Breast epithelium (tissue), 4 donors: ENCODE measurements at places on chromosomes 13 and 19. TPM values are rescaled to one million over a fixed set of nuclear protein-coding genes. Genes with fewer than 3 reads are reported as not detected.

APLP1 gene
- total RNA-seq = 2.6 TPM

CRLF1 gene
- 68.6 TPM for total RNA-seq

- DNase-seq = no peak
Observed at GRCh38 chr19:6534451-6535093, 3.7 kb downstream of the TNFSF9 start.

DNA sequence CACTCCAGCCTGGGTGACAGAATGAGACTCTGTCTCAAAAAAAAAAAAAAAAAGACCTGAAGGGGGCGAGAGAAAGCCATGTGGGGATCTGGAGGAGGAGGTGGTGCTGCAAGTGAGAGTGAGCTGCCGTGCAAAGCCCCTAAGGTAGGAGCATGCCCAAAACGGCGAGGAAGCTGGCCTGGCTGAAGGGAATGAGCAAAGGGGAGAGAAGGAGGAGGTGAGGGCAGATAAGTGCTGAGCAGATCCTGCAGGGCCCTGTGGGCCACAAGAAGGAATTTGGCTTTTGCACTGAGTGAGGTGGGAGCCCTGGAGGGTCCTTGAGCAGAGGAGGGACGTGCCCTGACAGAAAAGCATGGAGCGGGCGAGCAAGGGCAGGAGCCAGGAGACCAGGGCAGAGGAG lies 19.4 kb upstream of the ADGRE5 start:
- DNase-seq = no peak

- DNase-seq = no peak
Observed at GRCh38 chr13:31898378-31899071, 133.0 kb upstream of the FRY start.

GRCh38 chr13:99323488-99323887 lies 16.3 kb upstream of the GPR183 start:
- DNase-seq = no peak

DNA sequence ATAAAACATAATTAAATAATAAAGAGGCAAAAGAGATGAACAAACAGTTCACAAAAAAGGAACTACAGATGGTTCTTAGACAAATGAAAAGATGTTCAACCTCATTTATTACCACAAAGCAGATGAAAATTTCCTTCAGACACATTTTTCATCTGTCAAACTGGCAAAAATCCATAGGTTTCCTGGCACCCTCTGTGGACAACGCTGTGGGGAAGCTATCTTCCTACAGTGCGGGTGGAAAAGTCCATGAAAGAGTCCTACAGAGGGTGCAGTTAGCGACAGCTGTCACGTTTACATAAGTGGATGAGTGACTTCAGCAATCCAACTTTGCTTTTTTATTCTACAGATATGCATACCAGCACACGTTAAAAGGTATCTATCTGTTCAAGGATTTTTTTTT lies 30.3 kb upstream of the PDCD5 start:
- DNase-seq = no peak

DNA sequence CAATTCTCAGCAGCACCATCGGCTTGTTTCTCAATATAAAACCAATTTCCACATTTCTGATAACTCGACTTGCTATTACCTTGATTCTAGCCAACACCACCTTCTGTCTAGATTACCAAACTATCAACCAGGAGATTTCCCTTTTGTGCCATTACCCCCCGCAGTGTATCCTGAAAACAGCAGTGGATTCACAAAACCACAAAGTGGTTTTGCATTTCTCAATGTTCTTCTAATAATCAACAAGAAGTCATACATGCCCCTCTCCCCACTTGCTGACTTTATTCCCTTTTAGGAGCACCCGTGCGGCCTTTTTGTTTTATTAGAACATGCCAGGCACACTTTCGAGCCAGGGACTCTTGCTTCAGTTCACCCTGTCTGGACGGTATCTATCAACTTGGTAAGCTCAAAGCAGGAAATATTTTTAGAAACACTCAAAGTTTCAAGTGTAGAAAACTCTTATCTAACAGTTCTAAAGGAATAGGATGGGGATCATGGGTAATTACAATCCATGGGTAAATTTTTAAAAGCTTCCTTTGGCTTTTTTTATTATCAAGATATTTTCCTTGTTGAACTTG lies 967.4 kb downstream of the EFNB2 start:
- DNase-seq = no peak

GRCh38 chr13:106996867-106997618 lies 429.1 kb upstream of the ARGLU1 start:
- DNase-seq = no peak

- no peak for DNase-seq
Observed at GRCh38 chr13:71587817-71588216, 279.2 kb downstream of the DACH1 start.

GRCh38 chr13:106533101-106533942 lies 2.1 kb downstream of the EFNB2 start:
- peak; percentile 61 for DNase-seq
